H9 (cell line): ENCODE measurements at places on chromosomes 5 and 9. TPM values are rescaled to one million over a fixed set of nuclear protein-coding genes. Genes with fewer than 3 reads are reported as not detected.
A peak's percentile ranks its signal among the peaks of the same experiment; 100 is the strongest.

The ANKRD34B gene
- 0.70 and 0.72 TPM in 2 replicates for total RNA-seq

The TMEM215 gene
- 0.28 and 0.33 TPM in 2 replicates for total RNA-seq

The OBP2B gene
- total RNA-seq: not detected in 2 replicates

The STKLD1 gene
- total RNA-seq: 0.57 TPM in 1 of 2 replicates, not detected in the other

The CNTLN gene
- total RNA-seq: 13.7 and 15.0 TPM in 2 replicates

The TAF11L5 gene
- total RNA-seq: not detected in 2 replicates

The CDH6 gene
- 10.8 and 11.7 TPM in 2 replicates for total RNA-seq

The NIPSNAP3A gene
- 13.8 and 13.9 TPM in 2 replicates for total RNA-seq

The ZFAND5 gene
- 293 and 304 TPM in 2 replicates for total RNA-seq

The ACTBL2 gene
- total RNA-seq: not detected in 2 replicates

The ALDH7A1 gene
- 142 and 148 TPM in 2 replicates for total RNA-seq

GRCh38 chr5:74095871-74096270 is 469.9 kb downstream of the ARHGEF28 start:
- DNase-seq: no peak

DNA sequence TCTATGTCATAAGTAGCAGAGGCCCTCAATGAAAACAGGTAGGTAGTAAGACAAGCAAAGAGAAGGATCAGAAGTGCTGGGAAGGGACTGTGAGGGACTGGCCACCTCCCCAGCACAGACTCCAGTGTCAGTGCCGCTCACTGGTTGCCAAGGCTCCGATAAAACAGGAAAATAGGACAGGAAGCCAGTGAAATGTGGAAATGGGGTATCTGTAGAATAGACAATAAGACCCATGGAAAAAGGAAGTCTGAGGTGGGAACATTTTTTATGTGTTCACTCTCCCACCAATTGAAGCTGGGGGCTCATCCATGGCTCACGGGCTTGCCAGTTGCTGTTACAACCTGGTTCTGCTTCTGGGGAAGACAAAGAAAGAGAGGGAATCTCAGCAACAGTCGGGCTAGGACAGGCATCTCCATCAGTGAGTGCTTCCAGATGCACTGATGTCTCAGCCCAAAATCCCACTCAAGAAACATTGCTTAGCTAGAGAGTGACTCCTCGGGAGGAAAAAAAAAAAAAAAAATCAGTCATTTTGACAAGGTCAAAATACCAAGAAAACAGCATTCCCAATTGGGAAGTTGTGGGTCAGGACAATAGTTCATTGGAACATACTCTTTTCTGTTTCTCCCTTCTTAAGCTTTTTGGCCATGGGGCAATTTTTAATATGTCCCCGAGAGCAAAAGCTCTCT is 27.6 kb upstream of the NFIB start:
- no peak for DNase-seq

DNA sequence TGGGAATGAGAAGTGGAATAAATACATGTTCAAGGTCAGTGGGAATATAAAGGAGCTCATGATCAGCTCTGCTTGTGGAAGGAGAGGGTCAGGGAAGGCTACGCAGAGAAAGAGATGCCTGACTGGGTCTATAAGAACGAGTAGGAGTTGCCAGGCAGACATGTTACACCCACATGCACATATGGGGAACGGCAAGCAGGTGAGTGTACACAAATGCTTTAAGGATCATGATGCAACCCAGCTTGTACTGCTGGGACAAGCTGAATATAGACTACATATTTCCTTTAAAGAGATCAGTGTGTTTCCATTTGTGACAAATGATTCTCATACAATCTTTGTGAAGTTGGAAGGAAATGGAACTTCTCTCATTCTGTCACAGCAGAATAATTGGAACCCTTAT is 141.7 kb downstream of the SPOCK1 start:
- no peak for DNase-seq

GRCh38 chr5:142143878-142144277 is 35.3 kb downstream of the NDFIP1 start:
- DNase-seq: no peak

GRCh38 chr9:87593359-87593980 is 95.8 kb downstream of the DAPK1 start:
- DNase-seq: no peak

- no peak for DNase-seq
Observed at GRCh38 chr5:9390113-9390512, 155.8 kb downstream of the SEMA5A start.

- DNase-seq: no peak
Observed at GRCh38 chr5:36613771-36614656, 7.6 kb downstream of the SLC1A3 start.

DNA sequence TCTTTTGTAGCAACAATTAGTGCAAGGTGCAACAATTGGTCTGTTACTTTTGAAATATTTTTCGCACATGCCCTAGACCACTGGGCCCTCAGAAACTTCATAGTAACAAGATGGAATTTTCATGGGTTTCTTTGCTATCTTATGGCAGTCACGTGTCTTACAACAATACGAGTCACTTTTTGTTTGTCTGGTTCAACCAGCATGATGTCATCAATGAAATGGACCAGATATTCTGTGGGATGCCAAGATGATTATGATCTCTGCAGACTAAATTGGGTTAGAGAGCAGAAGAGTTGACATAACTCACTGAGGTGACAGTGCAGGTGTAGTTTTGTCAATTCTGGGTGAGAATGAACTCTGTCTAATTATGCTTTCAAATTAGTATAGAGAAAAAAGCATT is 239.6 kb upstream of the RIOK2 start:
- DNase-seq: no peak

- no peak for DNase-seq
Observed at GRCh38 chr9:125763394-125763801, 16.2 kb downstream of the PBX3 start.

GRCh38 chr9:124839612-124840299 is 13.5 kb upstream of the WDR38 start:
- peak; percentile 79 for DNase-seq

DNA sequence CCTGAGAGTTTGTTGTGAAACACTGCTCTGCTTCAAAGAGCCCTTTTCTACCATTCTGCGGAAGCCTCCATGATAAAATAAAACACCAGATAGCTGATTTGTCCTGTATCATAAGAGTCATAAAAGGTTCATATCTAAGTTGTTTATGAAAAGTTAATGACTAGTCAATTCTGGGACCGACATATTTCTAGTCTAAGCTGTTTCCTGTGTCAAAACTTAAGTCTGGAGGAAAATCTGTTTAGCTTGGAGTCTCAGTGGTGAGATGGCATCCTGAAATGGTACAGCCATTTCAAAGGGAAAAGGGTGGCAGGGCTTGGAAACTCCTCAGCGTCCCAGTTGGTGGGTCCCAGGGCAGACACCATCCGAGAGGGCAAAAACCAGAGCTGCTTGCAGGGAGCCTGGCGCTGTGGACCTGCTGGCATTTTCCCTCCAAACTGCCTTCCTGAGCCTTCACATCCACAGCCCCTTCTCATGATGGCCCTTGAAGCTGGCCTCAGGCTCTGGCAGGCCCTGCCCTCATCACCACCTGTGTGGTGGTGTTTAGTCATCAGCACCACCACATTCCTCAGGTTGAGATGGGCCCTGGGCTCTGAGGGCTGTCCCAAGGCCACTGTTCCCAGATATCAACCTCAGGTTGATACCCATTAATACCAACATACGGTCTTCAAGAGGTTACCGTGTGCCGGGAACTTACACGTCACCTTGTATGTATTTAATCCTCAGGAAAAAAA is 184.0 kb downstream of the HSPA4 start:
- no peak for DNase-seq

DNA sequence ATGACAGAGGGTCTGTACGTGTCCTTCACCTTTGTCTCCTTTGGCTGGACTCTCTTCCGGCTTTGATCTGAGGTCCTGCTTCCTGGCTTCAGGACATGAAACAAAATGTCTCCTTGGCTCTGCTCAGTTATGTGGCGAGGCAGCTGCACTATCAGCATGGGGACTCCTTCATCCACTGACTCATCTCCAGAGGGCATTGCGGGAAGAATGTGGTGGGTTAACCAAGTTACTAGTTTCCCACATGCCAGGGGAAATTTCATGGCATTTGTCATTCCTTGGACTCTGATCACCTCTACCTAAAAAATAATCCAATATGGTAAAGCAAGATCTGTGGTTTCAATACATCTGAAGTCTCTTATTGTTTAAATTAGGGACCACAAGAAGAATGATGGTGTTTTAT is 259.7 kb downstream of the MED10 start:
- DNase-seq: no peak

- DNase-seq: no peak
Observed at GRCh38 chr5:66503203-66503789, 92.9 kb upstream of the MAST4 start.

GRCh38 chr9:120579139-120580050 is 572 bp downstream of the CDK5RAP2 start:
- no peak for DNase-seq

- DNase-seq: no peak
Observed at GRCh38 chr9:70367305-70367930, 47.0 kb downstream of the KLF9 start.

- DNase-seq: no peak
Observed at GRCh38 chr5:112555691-112556090, 136.6 kb upstream of the EPB41L4A start.

GRCh38 chr9:79430619-79431018 is 141.1 kb upstream of the TLE4 start:
- no peak for DNase-seq

DNA sequence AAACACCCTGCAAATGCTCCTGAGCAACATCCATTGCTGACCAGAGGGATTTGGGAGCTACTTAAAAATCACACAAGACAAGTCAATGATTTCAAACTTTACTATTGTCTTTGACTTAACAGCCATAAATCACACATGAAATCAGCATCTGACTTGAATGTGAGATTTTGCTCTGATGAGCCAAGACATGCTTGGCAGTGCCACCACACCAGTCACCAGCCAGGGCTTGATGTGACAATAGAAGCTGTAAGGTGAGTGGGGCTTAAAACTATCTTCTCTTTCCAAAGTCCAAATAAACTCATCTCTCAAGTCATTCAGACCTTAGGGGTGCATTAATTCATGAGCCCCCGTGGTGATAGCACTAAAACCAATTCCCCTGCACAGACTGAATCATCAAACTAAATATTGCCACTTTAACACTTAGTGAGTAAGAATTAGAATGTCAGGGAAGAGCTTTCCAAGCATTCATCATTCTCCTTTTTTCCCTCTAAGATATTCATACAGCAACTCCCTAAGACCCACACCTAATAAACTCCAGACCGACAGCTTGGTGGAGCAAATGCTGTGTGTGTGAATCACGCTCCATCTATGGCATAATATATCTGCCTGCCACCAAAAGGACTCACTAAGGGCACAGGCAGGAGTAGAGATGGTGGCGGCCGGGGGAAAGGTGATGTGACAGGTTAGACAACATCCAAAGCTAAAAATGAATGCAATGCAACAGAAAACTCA is 119.4 kb downstream of the SPOCK1 start:
- DNase-seq: no peak

DNA sequence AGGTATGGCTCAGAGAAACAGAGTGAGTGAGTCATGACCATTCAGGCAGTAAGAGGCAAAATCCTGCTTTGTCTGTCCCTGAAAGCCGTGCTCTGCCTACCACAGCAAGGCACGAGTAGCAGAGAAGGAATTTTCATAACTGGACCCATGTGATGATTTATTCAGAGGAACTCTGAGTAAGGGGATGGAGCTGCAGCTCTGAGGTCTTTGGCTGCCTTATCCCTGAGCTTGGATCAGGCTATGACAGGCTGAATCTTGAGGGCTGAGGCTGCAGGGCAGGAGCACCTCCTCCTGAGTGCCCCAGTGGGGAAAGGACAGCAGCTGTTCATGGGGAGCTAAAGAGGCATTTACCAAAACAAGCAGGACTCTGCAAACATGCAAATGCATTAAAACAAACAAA is 183.4 kb downstream of the PAPPA start:
- DNase-seq: no peak

DNA sequence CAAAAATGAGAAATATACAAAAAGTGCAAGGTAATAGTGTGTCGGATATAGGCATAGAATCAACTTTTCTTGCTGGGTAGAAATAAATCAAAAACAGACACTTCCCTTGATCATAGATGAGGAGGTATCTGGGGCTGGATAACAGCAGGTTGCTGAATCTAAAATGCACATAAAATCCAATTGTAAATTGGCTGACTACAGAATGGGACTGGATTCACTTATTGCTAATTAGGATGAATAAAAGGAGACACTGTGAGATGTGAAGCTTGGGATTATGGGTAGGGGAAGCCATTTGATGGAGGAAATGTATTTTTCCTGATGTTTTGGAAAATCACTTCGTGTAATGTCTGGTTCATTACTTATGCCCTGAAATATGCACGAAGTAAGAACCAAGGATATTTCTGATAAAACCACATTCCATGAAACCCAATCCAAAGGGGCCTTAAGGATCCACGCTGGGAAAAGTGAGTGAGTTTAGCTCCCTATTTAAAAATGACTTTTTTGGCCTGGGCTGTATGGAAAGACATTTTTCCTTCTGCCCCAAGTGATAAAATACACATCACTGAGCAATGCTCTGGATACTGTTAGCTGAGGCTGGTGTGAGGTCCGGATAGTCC is 136.1 kb downstream of the MARCHF11 start:
- DNase-seq: no peak

- DNase-seq: no peak
Observed at GRCh38 chr9:107569174-107569573, 79.6 kb upstream of the KLF4 start.

DNA sequence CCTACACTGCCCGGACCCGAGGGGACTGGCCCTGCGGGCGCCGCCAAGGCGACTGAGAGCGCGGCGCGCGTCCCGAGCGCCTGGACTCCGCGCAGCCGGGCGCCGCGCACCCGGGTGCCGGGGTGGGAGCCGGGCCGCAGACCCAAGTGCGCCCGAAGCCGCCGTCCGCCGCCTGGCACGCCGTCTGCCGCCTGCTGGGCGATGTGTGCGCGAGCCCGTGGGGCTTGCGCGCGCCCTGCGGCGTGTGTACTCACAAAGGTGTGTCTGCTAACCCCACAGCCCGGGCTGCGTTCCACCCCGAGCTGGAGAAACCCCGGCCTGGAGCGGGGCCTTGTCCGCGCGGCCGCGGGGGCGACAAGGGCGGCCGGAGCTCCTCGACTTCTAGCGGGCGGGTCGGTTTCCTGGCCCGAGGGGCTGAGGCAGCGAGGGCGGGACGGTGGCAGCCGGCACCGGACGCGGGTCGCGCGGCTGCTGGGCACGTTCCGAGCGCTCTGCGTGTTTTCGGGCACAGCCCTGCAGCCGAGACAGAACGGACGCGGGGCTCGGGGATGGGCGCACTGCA is 1.1 kb upstream of the ZSWIM6 start:
- peak; percentile 55 for DNase-seq

GRCh38 chr9:18824095-18824666 is 208.8 kb downstream of the SAXO1 start:
- DNase-seq: peak; percentile 38

GRCh38 chr5:130111746-130112145 is 207.5 kb downstream of the CHSY3 start:
- no peak for DNase-seq

GRCh38 chr5:124602925-124603650 is 143.4 kb downstream of the ZNF608 start:
- no peak for DNase-seq

- DNase-seq: no peak
Observed at GRCh38 chr9:69895185-69895584, 74.6 kb downstream of the CFAP95 start.

DNA sequence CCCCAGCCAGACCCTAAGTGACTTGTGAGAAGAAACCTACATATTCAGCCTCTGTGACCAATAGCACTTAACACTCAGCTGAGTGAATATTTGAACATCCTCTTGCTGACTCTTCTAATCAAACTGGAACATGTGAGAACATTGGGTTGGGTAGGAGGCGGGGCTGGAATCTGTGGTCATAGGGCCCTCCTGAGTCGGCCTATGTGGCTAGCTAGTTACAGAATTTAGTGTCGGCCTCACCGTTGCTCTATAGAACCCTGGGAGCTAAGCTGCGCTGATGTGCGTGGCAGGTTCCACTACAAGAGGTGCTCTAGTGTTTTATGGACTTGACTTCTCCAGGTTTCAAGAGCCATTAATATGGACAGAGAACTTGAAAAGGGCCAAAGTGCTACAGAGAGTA is 138.8 kb downstream of the DROSHA start:
- DNase-seq: no peak
